Iris pigment epithelial cell (primary cell): ENCODE measurements at places on chromosomes 2 and 18.

DNA sequence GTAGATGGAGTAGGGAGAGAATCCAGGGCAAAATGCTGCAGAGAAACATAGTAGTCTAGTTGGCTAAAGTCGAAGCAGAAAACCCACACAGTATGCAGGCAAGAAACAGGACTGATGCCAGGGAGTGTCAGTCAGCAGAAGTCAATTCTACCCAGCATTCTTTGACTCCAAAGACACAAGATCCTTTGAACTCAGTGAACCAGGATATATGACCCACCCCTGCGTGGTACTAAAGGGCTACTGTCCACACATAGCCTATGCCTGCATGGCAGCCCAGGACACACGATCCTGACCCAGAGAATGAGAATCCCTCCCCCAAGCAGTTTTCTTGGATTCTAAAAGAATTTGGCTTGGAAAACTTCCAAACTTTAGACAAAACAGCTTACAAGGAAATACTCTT lies 42.5 kb downstream of the ALK start:
- peak; percentile 29 for DNase-seq

- peak; percentile 81 for DNase-seq
Measured at GRCh38 chr2:144942516-144943256, 422.8 kb upstream of the ZEB2 start.

DNA sequence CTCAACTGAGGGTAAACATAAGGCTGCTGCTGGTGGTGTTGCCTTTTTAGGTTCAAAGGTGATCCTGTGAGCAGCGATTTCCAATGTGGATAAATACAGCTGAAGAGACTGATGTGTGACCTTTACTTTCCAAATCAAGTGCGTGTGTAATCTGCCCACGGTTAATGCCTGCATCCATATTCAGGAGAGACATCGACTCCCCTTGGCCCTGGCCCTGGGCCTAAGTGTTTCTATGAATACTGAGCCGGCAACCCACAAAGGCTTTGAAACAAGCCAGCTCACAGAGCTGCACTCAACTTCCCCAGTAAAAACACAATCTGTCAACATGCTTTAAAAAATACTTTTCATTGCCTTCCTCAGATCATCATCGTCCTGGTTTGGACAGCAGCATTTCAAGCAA lies 1026.6 kb downstream of the TMEM182 start:
- no peak for DNase-seq

DNA sequence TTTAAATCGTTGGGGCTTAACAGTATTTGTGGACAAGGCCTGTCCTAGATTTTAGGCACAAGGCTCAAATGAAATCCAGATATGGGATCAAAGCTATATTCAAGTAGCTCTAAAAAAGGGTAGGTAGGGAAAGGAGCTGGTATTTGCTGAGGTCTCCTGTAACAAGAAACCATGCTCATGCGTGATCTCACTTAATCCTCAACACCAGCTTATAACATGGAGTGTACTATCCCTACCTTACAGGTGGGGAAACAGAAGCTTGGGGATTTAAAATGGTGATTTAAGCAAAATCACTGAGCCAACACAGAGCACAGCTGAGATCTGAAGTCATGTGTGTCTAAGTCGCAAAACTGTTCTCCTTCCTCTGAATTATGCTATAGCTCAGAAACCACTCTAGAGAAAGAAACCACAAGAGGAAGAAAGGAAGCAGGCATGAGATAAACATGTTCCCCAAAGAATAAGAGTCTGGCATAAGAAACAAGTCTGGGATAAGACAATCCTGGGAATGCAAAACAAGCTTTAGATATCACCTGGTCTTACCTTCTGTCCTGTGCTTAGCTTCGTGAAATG lies 43.1 kb downstream of the CYRIA start:
- peak; percentile 15 for DNase-seq

DNA sequence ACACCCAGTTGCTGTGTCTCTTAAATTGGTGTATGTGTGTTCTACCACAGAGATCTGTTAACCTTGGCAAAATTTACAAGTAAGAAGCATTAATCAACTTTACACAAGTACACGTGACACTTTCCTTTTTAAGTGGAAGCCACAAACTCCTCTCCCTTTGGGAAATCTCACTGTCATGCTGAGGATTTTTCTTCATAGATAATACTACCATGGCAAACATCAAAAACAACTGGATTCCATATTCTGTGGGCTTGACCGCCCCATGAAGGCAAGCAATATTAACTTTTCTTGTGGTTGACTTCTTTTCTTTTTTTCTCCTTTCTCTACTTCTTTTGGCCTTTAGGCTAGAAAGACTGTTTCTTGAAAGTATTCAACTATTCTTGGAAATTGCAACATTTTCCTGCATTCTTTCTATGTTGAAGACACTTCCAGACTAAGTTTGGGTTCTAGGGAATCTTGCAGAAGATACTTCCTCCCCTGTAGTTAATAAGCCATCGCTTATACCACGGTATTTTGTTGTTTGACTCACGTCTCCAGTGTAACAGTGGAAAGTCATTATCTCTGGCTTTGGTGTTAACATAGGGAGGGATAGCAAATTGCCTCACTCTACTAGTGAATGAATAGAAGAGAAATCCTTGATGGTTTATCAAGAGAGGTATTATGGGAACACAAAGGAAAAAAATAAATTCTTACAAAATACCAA lies 79.5 kb downstream of the SLC8A1 start:
- DNase-seq: no peak

- no peak for DNase-seq
Measured at GRCh38 chr2:60529136-60529784, 24.2 kb downstream of the BCL11A start.

DNA sequence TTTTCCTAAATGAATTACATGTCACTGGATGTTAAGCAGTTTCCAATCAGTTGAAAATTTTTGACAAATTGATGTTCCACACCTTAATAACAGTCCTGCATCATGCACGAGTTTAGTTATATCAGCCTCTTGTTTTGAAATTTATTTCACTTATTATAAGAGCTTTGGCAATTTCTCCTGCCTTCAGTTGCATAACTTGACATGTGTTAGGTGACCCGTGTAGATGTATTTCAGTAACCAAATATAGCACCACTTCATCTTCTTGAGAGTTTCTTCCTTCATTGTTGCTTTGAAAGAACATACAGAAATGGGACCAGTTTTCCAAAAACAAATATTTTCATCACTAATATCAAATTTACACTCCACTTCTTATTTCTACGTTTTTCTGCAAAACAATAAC lies 202.7 kb downstream of the PDE11A start:
- no peak for DNase-seq

DNA sequence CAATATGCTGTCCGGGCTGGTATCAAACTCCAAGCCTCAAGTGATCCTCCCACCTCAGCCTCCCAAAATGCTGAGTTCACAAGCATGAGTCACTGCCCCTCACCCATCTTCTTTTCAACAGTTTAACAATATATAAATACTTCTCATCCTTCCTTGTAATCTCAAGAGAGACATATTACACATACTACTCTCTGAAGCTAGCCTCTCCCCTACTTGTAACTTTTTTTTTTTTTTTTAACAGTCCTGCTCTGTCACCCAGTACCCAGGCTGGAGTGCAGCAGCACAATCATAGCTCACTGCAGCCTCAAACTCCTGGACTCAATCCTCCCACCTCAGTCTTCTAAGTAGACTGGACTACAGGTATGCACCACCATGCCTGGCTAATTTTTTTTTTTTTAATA lies 5.7 kb downstream of the GFPT1 start:
- DNase-seq: peak; percentile 51

DNA sequence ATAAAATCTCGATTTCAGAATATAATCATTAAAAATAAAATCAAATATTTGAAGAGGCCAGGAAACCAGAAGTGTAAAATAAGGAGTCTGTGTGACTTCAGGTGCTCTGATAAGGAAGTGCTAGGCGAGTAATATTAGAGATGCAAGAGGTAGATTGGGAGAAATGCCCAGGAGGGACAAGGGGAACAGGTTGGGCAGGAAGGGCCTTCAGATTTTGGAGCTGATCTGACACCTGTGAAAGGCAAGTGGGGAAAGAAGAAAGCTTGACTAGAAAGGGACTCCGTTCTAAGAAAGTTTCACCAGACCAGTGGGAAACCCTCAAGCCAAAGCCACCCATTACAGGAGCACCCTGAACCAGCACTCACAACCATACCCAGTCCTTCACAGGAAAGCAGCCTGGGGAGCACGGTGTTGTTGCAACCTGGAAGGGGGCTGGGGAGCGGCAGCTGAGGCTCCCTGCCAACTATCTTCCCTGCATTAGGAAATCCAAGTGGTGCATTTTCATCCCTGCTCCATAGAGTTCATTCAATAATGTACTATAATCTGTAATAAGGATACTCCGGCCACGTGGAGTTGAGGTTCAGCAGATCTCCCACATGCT lies 57.5 kb upstream of the GREB1L start:
- DNase-seq: no peak

GRCh38 chr18:49250816-49251388 lies 209.5 kb downstream of the DYM start:
- peak; percentile 39 for DNase-seq

DNA sequence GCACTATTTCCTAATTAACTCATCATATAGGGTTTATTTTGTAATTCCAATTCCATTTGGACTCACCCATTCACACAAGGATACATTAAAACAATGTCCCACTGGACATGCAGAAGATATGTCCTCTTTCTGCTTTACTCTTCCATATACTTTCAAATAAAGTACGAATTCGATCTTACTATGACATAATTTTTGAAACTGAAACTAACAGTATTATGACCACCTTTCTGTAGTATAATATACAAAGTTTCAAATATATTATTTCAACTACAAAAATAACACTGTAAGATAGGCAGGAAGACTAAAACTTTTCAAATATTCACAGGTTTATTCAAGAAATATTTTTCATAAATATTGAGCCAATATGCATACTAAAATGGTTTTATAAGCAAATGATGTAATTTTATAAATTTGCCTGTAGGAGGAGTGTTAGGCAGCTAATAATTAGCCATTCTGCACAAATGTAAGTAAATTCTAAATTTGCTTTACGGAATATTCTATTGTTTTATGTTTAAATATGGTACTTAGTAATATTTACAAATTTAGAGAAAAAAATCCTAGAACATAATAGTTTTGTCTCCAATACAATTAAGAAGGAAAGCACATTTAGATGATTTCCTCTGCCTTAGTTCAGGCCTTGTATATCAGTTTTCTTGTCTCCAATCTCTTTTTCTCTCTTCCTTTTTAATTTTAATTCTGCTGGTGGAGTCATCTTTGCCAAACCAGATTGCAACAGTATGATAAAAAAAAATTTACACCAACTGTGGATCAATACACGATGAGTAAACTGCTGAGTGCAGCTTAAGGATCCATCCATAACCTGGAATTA lies 85.9 kb downstream of the CERKL start:
- DNase-seq: peak; percentile 2

GRCh38 chr2:14524803-14525080 lies 107.8 kb upstream of the LRATD1 start:
- peak; percentile 59 for DNase-seq

GRCh38 chr2:237459741-237460174 lies 27.3 kb upstream of the MLPH start:
- DNase-seq: peak; percentile 89

DNA sequence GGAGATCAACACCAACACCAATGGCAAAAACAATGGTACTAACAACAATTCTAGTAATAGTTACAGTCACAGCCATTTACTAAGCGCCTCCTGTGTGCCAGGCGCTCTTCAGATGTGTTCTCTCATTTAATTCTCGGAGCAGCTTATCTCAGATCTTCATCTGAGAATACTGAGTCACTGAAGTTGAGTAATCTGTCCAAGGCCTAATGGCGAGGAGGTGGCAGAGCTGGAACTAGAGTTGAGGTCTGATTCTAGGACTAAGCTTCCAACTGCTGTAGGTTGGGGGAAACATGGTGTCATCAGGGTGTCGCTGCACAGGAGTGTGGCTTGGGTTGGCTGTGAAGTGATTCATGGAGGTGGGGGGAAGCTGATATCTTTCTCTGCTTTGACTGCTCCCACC lies 156.1 kb downstream of the DYSF start:
- peak; percentile 44 for DNase-seq

- DNase-seq: no peak
Measured at GRCh38 chr2:26615860-26616705, 25.1 kb downstream of the CIB4 start.

DNA sequence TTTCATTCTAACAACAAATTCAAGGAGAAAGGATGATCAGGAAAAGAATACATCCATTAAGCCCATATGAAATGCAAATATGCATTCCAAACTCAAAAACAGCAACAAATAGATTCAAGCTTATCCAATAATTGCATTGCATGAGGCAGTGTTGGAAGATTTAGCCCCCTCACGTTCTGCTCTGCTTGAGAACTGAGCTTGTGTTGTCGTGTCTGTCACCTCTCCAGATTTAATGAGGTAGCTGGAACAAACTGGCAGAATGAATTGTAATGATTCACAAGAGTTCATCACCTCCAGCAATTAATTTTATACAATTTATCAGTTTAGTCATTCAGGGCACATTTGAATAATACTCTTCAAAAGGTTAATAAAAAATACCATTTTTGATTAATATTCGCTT lies 54.8 kb downstream of the AP1S3 start:
- DNase-seq: no peak

GRCh38 chr18:22546905-22547570 lies 129.3 kb upstream of the CTAGE1 start:
- no peak for DNase-seq

GRCh38 chr2:66481100-66481549 lies 46.2 kb downstream of the MEIS1 start:
- peak; percentile 67 for DNase-seq

DNA sequence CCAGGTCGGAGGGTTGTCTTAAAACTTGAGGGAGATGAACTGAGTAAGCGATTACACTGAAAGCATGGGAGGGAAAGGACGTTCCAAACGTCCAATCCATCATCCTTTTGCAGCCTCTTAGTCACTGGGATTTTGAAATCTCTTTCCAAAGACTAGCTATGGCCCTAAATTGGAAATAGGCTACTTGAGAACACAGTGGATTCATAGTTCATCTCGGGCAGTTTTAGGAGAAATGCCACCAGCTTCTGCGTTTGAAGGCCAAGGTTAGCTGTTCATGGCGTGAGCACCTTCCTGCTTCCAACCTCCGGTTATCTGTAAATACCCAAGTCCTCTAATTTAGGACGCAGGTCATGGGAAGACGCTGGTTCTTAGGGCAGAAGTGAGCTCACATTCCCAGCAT lies 821 bp upstream of the EML6 start:
- DNase-seq: peak; percentile 65

GRCh38 chr18:1511619-1512311 lies 607.1 kb downstream of the ADCYAP1 start:
- DNase-seq: no peak

DNA sequence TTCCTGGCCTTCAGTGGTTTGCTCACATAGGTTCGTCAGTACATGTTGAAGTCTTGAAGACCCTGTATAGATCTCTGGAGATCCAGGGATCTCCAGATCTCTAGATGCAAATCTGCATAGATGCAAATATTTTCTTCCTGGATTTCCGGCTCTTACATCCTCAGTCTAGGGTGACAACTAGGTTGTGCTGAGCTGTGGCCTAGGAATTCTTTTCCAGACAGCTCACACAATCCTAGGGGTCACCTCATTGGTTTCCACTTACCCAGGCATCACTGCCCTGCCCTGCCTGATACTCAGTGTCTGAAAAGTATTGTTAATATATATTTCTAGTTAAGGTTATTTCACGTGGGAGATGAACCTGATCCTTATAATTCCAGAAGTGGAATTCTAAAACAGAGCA lies 105.1 kb upstream of the TTC27 start:
- DNase-seq: peak; percentile 23
